ENCODE measurements at places on chromosomes 11 and 22. TPM values are rescaled to one million over a fixed set of nuclear protein-coding genes. Genes with fewer than 3 reads are reported as not detected.

Gene SLC25A18
- under 0.01 TPM for total RNA-seq

Gene PRDM10
- 5.5 TPM for total RNA-seq

Gene SCGB1D2
- total RNA-seq = not detected

Gene TIMM8B
- 33.9 TPM for total RNA-seq

Gene HTR3B
- total RNA-seq = not detected

Gene TMPRSS6
- not detected for total RNA-seq

Gene CCDC89
- 2.2 TPM for total RNA-seq

Gene UBQLNL
- 0.14 TPM for total RNA-seq

Gene SCUBE1
- total RNA-seq = not detected

Gene GVQW3
- total RNA-seq = 1.1 TPM

Gene SLC7A4
- total RNA-seq = 0.14 TPM

Gene GNG3
- not detected for total RNA-seq

Gene SEZ6L
- total RNA-seq = not detected

Gene H19
- total RNA-seq = 5.2 TPM

Gene C11orf97
- not detected for total RNA-seq

Gene MMP12
- total RNA-seq = 5.6 TPM

Gene GLB1L2
- total RNA-seq = not detected

Gene ZBTB16
- total RNA-seq = under 0.01 TPM

Gene OR52N4
- total RNA-seq = not detected

Gene SCO2
- 4.9 TPM for total RNA-seq

Gene PGA5
- total RNA-seq = not detected

Gene CRYBB2
- total RNA-seq = not detected

Gene TBX10
- total RNA-seq = not detected

Gene SPDYC
- not detected for total RNA-seq

Gene ACTN3
- not detected for total RNA-seq

Gene ZC3H7B
- 49.2 TPM for total RNA-seq

Gene DBX1
- not detected for total RNA-seq

Gene TENM4
- 0.88 TPM for total RNA-seq

Gene GANAB
- 365 TPM for total RNA-seq

Gene RIBC2
- 0.44 TPM for total RNA-seq

Gene TMPRSS5
- total RNA-seq = under 0.01 TPM

Gene KCNQ1
- not detected for total RNA-seq

Gene C11orf42
- not detected for total RNA-seq

Gene MUC15
- not detected for total RNA-seq

Gene CST6
- not detected for total RNA-seq

Gene SLC17A6
- not detected for total RNA-seq

Gene GAB4
- not detected for total RNA-seq

Gene LRRC4C
- total RNA-seq = under 0.01 TPM

Gene DUSP8
- 0.14 TPM for total RNA-seq

Gene MS4A6A
- not detected for total RNA-seq

Gene OR52H1
- 1.0 TPM for total RNA-seq

Gene ARHGAP20
- 2.6 TPM for total RNA-seq

Gene MS4A3
- total RNA-seq = not detected

Gene ASRGL1
- 0.88 TPM for total RNA-seq

Gene PIWIL4
- total RNA-seq = 1.3 TPM

Gene BET1L
- 30.8 TPM for total RNA-seq

Gene PANX2
- total RNA-seq = 0.86 TPM

Gene CTSW
- total RNA-seq = not detected

Gene MGAT3
- 0.57 TPM for total RNA-seq

Gene KRTAP5-10
- total RNA-seq = not detected

Gene TYR
- total RNA-seq = not detected

Gene SLC16A8
- not detected for total RNA-seq

Gene DTX4
- 3.7 TPM for total RNA-seq

Gene TMEM45B
- total RNA-seq = not detected

Gene LARGE2
- not detected for total RNA-seq

Gene LRRC74B
- not detected for total RNA-seq

Gene MCM5
- total RNA-seq = 8.1 TPM
